Type B pancreatic cell (in vitro differentiated cells): ENCODE measurements at places on chromosomes 11 and 22. TPM values are rescaled to one million over a fixed set of nuclear protein-coding genes. Genes with fewer than 3 reads are reported as not detected.

GRCh38 chr11:60932605-60933356 lies 8.5 kb downstream of the TMEM132A start:
- DNase-seq, result no peak

- DNase-seq, result no peak
These were observed 29.0 kb upstream of the PARVG start for GRCh38 chr22:44151676-44152075.

DNA sequence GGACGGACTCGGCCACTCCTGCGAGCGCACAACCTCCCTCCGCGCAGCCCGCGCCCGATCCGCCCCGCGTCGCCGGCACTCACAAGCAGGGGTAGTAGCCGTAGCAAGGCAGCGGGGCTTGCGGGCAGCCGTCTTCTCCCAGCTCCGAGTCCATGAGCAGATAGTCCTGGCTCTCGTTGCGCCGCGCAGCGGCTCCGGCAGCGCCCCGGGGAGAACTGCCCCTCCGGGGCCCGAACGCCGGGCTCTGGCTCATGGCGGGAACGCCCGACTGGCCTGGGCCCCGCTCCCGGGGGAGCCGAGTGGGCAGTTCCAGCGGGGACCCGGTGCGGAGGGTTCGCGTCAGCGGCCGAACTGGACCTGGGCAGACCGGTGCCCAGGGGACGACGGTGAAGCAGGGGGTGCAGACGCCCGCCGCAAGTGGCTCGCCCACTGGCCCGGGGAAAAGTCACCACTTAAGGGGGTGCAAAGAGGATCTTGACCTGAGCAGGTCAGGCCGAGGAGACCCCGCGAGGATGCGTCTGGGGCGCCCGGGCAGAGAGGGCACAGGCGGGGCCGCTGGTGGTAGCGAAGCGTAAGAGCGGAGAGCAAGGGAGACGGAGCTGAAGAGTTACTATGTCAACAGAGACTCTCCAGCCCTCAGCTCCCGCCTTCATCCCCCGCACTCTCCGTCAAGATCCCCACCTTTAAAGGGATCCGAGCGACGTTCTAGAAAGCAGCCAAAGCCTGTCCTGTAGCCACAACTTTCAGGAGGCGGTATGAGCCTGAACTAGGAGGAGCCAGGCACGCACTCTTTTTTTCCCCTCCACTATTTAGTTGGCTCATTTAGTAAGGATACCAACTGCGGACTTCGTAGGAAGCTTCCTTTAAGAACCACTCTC lies at the start of gene TRPC6:
TSS of gene TRPC6 (minus strand) at position 757 of the 878 bp plus-strand sequence. CDS start at position 253, 504 bp downstream.
- DNase-seq, result peak; percentile 70

Gene OR4X1
- not detected in 2 replicates for total RNA-seq

GRCh38 chr22:17106161-17106784 lies 14.9 kb downstream of the TMEM121B start:
- no peak for DNase-seq

DNA sequence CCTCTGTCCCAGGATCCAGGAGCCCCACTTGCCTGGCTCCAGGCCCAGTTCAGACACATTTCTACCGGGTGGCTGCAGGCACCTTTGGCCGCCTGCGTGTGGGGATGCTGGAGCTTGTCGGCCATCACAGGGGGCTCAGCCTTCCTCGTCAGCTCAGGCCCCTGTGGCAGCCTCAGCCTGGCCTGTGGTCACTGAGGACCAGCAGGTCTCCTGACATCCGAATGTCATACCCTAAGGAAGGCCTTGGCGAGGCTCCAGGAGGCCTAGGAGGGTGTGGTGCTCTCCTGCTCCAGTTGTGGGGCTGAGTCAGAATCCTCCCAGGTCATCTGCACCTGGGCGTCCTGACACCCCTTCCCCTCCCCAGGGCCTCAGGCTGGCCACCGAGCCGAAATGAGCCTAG lies 14.9 kb upstream of the SOX10 start:
- DNase-seq, result no peak

Gene EMID1
- total RNA-seq, result 4.2 and 11.4 TPM in 2 replicates

Gene OSM
- not detected in 2 replicates for total RNA-seq

GRCh38 chr11:60830478-60831142 lies 11.3 kb upstream of the CCDC86 start:
- DNase-seq, result no peak

GRCh38 chr22:29520851-29521250 lies 32.7 kb downstream of the THOC5 start:
- no peak for DNase-seq

DNA sequence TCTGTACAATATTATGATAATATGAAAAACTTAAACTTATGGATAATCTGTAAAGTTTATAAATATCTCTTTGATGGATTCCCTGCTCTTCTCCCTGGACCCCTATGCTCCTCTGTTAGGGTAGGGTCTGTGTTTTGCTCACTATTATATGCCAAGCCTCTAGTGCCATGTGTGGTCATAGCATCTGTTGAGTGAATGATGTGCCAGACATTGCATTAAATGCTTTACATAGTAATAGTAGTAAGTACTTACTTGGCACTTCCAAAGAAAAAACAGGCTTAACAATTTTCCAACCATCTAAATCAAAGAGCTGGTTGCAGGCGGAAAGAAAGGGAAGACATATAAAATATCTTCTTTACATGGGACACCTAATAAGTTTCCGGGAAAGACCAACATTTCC lies 46.8 kb downstream of the LGR4 start:
- no peak for DNase-seq

Gene WDR74
- 47.6 and 58.3 TPM in 2 replicates for total RNA-seq

- no peak for DNase-seq
These were observed 40.9 kb upstream of the ARFGAP3 start for GRCh38 chr22:42897960-42898359.
